ENCODE measurements at places on chromosomes 11 and 22.

- DNase-seq, result no peak
Measured at GRCh38 chr22:46074771-46075551, 75.4 kb upstream of the PPARA start.

- no peak for DNase-seq
Measured at GRCh38 chr11:47616726-47617416, 22.7 kb upstream of the C1QTNF4 start.

GRCh38 chr11:26618441-26618840 lies 46.4 kb upstream of the MUC15 start:
- no peak for DNase-seq

DNA sequence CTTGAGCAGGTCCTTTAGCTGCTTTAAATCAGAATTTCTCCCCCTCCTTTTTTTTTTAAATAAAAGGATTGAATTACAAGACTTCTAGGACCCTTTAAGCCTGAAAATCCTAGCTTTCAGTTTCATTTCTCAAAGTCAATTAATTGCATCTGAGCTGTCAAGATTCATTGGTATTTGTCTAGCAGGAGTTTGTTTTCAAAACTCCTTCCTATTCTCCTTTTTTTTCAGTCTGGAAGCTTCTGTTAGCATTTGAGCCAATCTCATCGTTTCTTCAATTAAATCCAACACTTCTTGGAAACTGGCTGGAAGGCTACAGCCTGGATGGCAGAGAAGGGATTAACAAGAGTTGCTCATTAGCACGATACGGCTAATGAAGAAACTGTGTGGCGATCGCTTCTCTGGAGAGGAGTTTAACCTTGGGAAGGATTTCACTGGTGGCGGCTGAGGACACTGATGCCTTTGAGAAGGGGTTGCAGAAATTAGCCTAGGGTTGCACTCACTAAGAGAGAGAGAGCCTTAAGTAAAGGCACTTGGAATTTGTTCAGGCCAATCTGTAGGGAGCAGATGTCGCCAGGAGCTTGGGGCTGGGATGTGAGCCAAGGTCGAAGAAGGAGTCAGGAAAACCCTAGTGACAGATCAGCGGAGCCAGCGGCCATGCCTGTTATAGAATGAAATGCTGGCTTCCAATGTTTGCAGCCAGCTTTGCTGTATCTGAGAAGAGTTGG lies 43.8 kb upstream of the API5 start:
- DNase-seq, result no peak

- no peak for DNase-seq
Measured at GRCh38 chr11:90908074-90908473, 685.2 kb upstream of the CHORDC1 start.

DNA sequence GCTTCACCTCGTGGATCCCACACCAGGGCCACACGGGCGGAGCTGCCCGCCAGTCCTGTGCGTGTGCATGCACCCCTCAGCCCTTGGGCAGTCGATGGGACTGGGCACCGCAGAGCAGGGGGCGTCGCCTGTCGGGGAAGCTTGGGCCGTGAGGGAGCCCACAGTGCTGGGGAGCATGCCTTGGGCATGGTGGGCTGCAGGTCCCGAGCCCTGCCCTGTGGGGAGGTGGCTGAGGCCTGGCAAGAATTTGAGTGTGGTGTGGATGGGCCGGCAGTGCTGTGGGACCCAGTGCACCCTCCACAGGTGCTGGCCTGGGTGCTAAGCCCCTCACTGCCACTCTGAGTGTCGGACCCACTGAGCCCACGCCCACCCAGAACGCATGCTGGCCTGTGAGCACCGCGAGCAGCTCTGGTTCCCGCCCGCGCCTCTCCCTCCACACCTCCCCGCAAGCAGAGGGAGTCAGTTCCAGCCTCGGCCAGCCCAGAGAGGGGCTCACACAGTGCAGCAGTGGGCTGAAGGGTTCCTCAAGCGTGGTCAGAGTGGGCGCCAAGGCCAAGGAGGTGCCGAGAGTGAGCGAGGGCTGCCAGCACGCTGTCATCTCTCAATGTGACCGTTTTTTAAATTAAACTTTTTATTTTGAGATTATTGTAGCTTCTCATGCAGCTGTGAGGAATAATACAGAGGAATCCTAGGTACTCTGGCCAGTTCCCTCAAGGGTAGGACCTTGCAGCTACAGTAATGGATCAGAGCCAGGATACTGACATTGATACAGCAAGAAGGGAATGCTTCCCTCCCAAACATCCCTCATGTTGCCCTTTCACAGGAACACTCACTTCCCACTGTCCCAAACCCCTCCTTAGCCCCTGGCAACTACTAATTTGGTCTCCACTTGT lies 127.7 kb downstream of the CRYBB2 start:
- no peak for DNase-seq

DNA sequence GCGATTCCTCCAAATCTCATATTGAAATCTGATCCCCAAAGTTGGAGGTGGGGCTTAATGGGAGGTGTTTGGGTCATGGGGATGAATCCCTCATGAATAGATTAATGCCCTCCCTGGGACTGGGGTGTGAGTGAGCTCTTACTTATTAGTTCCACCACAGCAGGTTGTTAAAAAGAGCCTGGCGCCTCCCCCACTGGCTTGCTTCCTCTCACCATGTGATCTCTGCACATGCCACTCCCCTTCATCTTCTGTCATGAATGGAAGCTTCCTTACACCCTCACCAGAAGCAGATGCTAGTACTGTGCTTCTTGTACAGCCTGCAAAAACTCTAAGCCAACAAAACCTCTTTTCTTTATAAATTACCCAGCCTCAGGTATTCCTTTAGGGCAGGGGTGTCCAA lies 8.8 kb downstream of the RRAS2 start:
- DNase-seq, result no peak

DNA sequence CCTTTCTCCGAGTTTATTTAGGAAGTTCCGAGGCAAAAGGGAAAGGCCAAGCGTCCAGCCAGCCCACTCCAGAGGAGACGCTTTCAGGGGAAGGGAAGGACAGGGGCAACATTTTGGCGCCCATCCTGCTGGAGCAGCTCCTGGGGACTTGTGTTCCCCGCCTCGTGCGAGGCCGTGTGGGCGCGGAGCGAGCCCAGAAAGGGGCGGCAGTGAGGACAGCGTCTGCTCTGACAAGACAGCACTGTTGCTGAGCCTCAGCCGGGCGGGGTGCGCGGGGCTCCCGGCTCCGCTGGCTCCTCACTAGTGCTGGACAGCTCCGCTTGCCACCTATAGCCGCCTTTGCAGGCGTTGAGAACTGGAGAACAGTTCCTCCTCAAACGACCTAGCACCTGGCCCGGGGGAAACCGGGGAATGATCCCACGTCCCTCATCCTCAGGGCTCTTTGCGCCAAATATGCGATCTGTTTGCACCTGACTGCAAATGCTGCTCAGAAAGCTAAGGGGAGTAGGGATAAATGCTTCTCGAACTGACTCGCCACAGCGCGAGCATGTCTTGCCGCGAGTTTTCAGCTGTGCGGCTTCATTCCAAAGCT lies 722 bp upstream of the GUCY1A2 start:
- DNase-seq, result no peak

GRCh38 chr11:132746305-132746704 lies 786.0 kb downstream of the OPCML start:
- DNase-seq, result no peak

DNA sequence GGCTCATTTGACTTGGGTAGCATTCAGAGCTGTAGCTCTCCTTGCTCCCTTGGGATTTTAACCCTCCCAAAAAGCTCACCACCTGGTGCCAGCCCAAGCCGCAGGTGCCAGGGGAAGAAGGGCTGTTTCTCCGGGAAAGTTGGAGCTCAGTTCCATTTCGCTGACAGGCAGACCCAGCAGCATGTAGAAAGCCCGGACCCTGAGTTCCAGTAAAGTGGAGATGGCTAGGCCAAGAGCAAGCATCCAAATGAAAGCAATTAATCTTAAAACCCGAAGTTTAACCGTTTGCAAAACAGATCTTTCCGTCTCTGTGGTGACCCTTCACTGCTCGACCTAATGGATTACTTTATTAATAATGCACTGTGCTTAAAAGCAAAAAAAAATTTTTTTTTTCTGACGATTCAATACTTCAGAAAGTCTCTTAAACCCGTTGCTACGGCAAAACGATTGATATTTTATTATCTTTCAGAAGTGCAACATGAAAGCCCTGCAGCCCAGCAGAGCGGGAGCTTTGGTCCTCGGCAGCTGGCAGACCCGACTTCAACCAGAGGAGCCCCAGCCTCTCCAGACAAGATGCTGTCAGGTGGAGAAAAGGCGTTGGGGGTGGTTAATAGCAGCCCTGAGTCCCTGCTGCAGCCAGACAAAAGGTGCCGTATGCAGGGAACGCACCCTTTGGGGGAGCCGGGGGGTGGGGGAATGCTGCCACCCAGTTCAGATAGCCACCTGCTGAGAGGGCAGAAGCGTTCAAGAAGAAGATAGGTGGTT lies 3.3 kb downstream of the LMO1 start:
- DNase-seq, result no peak

DNA sequence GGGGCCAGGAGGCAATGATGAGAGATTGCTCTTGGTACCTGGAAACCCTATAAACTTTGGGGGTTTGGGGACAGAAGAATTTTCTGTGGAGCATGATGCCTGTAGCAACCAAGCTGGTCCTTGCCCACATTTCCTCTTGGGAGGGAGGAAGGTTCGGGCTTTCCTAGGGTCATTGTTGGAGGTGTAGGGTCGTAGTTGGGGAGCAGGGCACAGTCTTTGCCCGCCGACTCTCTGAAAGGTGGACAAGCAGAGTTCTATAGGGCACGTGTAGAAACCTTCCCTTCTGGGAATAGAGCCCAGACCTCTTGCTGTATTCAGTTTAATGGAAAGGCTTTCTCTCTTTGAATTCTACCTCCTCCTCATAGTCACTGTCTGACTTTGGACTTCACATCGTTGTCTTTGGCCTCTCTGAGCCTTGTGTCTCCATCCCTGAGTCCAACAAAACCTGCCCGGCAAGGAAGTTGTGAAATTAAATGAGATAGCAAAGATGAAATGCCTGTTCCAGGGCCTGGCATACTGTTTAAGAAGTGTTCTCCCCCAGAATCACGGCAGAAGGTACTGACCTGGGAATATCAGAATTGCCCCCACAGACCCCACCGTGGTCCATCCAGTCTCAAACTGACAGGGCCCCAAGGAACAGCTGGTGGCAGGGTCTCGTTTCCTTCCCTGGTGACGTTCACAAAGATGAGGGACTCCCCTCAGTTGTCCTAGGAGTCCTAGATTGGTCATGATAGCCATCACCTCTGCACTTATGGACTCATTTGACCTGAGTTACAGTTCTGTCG lies 1.6 kb downstream of the PRDM11 start:
- DNase-seq, result no peak

DNA sequence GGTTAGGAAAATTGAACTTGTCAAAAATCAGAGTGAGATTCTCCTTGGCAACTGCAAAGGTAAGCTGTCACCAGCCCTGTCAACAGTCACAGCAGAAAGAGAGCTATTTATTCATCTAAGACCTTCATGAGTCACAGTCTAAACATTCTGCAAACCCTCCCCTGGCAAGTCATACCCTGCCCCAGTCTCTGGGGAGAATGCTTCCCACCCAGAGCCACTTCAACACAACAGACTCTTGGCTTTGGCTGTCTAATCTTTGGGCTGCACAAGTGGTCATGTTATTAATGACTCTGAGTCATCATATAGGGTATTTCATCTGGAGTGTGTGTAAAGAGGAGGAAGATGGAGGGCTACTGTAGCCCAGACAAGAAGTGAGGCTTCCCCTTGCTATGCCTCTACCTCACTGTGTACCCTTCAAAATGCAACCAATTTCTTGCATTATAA lies 153.4 kb downstream of the CCDC34 start:
- DNase-seq, result no peak

- no peak for DNase-seq
Measured at GRCh38 chr11:100918551-100919500, 210.8 kb downstream of the PGR start.

DNA sequence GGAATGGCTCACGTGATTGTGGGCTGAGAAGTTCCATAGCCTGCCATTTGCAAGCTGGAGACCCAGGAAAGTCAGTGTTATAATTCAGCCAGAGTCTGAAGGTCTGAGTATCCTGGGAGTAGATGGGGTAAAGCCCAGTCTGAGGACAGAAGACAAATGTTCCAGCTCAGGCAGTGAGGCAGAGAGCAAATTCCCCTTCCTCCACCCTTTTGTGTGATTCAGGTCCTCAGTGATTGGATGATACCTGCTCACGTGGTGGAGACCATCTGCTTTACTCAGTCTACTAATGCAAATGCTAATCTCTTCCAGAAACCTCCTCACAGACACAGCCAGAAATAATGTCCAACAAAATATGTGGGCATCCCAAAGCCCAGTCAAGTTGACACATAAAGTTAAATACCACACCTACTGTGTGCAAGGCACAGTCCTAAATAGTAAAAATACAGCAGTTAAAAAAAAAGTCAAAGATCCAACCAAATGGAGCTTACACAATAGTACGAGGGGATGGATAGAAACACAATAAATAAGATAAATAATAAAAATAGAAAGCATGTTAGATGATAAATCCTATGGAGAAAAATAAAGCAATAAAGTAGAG lies 13.2 kb upstream of the APOL6 start:
- no peak for DNase-seq

DNA sequence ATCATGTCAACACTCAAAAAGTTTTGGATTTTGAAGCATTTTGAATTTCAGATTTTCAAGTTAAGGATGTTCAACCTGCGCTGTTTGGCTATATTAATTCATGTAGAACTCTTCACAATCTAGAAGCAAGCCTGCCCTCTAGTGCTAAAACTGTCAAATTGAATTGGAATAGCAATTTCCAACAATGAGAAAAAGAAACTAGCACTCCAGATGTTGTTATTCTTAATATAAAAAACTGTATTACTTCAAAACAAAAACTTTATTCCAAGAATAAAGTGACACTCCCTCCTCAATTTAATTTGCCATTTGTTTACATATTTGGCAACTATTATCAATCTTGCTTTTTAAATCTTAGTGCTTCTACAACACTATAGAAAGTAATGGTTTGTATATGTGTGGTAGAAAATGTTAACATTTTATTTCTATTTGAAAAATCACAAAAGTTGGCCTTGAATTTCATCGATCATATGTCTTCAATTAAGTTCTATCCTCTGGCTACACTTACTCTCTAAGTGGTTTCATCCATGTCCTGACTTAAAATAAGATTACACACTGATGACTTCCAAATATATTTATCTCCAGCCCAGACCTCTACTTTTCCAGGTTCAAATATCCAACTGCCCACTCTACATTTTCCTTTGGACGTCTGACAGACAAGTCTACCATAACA lies 36.6 kb downstream of the DCUN1D5 start:
- DNase-seq, result no peak

GRCh38 chr22:42958937-42959336 lies 56.0 kb downstream of the PACSIN2 start:
- DNase-seq, result no peak

Data from T follicular helper cell (primary cell).